ENCODE measurements at places on chromosomes 6 and 20.

- no peak for DNase-seq
These were observed 228.6 kb downstream of the ZNF217 start for GRCh38 chr20:53365076-53365475.

GRCh38 chr6:114247101-114247500, 95.7 kb downstream of the HS3ST5 start:
- DNase-seq: no peak

GRCh38 chr20:22904905-22905304, 130.2 kb upstream of the SSTR4 start:
- no peak for DNase-seq

- DNase-seq: no peak
These were observed 172.0 kb downstream of the VEGFA start for GRCh38 chr6:43942011-43942442.

DNA sequence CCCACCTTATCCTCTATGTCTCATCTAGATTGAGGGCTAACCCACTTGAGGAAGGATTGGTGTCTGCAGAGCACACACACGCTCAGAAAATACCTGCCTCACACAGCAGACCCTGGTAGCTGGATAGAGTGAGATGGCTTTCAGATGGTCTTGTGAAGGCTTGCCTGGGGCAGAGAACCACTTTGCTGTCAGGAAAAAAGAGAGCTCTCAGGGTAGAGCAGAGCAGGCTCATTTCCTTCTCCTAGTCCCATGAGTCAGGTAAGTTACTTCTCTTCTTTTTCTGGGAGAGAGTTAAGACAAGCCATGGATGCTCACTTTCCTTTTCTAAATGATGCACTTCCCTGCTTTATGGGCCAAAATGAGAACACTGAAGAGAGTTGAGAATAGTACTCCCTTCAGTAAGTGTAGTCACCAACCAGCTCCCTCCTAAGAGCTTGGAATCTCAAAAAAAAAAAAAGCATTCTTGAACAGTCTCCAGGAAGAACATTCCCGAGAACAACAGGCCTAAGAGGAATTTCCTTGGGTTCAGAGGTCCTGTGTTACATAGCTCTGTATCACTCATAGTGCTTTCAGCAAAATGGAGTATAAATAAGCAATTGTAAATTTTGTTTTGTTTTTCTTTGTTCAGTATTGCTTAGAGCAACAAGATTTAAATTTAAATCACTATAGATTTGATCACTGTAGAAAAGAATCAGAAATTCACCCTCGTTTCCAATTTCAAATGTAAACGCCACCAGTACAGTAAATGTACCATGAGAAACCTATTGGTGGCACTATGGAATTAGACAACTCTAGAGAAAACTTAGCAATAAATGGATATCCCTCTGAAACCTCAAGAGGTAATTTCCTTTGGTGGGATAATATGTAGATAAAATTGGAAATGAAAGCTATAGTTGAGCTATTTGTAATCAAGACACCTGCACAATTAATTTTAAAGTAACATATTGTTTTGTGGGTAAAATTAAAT, 530.3 kb downstream of the RFPL4B start:
- no peak for DNase-seq

DNA sequence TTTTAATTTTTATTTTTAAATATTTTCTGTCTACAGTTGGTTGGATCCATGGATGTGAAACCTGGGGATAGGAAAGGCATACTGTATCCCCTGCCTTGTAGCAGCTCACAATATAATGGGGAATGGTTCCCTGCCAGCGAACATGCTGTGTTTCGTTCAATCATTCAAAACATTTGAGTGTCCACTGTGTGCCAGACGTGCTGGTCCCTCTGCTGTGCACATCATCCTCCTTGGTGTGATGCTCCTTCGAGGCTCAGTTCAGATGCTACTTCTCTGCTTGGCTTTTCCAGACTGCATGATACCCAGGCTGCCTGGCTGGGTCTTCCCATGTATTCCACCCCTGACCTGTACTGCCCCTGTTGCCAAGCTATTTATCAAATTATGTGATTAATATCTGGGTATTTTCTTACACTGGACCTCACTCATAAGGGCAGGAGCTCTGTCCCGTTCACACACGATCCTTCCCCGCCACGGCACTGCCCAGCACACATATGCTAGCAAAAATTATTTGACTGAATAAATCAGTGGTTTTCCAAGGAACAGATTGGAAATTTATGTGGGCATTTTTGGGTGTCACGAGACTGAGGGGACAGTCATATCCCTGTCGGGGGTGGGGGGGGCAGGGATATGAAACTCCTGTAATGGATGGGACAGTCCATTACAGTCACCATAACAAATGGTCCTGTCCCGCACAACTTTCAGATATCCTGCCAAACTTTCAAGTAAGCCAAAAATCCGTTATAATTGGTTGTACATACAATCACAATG, 4.9 kb downstream of the SDCBP2 start:
- no peak for DNase-seq

DNA sequence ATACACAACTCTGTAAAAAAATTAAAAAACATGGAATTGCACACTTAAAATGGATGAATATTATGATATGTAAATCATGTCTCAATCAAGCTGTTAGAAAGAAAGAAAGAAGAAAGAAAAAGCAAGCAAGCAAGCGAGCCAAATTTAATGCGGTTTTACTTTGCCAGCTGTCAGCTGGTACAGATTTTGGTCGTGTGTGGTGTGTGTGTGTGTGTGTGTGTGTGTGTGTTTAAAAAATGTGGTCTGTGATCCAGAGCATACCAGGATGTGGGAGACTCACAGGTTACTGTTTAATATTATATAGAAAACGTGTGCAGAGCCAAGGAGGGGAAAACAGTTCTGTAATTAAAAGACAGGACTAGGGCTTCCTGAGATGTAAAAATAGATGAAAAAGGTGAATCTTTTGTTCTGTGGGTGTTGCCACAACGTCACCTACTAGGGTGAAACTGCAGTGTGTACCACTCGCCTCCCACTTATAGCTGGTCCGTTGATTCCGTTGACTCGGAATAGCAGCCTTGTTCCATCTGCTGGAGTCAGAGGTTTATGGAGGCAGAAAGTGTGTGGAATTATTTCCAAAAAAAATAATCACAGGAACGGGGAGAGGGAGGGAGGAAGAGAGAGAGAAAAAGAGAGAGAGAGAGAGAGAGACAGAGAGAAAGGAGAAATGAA, 197.7 kb downstream of the BCAS1 start:
- DNase-seq: no peak

GRCh38 chr6:116381000-116381399, 10.3 kb downstream of the DSE start:
- no peak for DNase-seq

DNA sequence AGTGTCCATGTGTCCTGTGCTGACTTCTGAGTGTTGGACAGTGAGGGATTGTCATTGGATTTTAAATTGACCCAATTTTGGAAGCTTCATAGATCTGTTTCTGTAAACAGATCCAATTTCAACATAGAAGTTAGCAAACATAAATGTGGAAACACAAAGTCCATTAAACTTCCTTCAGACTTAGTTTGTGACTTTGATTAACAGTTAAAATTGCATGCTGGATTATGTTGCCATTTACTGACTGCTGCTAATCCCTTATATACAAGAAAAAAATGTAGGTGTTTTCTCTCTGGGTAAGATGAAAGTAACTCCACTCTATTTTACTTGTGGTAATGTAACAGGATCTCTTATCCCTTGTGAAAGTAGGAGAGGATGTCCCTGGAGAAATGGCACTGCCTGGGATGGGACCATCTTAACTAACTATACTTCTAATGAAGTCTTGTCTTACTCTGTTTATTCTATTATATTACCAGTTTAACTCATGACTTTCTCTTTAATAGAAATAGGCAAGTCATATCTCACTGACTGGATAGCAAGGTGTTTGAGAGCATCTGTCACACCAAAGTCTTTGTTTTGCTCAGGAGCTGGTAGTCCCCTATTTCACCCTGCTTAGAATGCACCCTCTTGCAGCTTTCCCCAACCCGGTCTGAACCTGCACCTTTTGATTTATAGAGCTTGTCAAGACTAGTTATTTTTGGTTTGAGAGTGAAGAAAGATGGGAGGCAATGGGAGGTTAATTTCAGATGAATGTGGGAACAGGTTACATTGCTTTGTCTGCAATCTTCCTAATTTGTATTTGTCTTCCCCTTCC, 7.2 kb downstream of the TPX2 start:
- no peak for DNase-seq

- DNase-seq: no peak
These were observed 71.2 kb upstream of the SGK1 start for GRCh38 chr6:134389129-134389528.

- DNase-seq: no peak
These were observed 70.2 kb upstream of the TMEM170B start for GRCh38 chr6:11467364-11467763.

GRCh38 chr20:53171065-53171464, 198.9 kb downstream of the TSHZ2 start:
- DNase-seq: no peak

- DNase-seq: no peak
These were observed 26.9 kb downstream of the TFAP2B start for GRCh38 chr6:50845499-50846143.

- no peak for DNase-seq
These were observed 24.0 kb downstream of the CDK5RAP1 start for GRCh38 chr20:33377366-33377765.

DNA sequence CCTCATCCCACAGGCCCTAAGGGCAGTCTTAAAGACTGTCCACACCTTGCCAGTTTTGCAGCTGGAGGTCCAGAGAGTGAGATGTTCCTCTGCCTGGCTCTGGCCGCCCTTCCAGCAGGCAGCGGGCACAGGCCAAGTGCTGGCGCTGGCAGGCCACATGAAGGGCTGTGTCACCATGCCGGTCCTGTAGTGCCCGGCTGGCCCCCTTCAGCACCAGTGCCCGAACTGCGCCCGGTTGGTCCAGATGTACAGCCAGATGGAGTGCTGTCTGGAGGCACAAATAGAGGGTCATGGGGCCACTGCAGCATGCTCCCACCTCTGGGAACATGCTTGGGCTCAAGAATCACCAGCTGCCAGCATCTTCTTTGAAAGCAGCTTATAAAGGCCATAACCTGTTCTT, 3.8 kb downstream of the NFKBIE start:
- DNase-seq: no peak

- no peak for DNase-seq
These were observed 37.2 kb upstream of the TRIM27 start for GRCh38 chr6:28960846-28961500.

GRCh38 chr6:112383191-112383590, 36.1 kb downstream of the RFPL4B start:
- no peak for DNase-seq

- no peak for DNase-seq
These were observed 151.8 kb upstream of the MLN start for GRCh38 chr6:33955566-33955965.

DNA sequence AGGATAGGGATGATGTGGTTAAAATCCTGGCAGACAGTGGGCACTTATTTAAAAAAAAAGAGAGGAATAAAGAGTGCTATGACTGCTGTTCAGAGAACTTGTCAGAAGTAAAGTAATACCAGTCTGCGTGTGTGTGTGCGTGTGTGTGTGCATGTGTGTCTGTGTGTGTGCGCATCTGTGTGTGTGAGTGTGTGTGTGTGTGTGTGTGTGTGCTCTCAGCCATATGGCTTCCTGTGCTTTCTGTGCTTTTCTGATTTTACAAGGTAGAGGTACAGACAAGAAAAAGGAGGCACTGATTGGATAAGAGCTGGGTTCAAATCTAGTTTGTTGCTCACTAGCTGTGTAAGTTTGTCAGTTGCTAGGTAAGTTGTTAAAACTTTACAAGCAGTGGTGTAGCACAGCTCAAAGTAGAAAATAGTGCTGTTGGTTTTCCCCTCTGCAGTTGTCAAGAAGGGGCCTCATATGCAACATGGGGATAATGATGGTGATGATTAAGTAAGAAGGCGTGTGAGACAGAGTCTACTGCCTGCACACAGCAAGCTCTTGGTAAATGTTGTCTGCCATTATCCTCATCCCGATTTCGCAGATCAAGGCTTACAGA, 155.3 kb upstream of the ZNF217 start:
- no peak for DNase-seq

GRCh38 chr6:105769987-105770386, 316.1 kb upstream of the PRDM1 start:
- no peak for DNase-seq

DNA sequence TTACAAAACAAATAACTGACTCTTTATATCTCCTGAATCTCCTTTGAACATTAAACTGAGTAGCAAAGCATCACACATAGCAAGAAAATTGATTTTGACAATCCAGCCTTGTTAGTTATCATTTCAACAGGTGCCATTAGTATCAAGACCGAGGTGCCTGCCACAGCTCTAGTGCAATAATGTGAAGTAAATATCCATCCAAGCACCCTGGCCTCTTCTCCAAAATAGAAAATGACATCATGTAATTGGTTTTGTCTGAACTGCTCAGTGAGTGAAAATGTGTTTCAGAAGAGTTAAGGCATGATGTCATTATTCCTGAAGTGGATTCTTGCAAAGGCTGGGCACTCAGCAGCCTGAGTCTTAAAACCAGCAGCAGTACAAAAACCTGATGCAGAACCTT, 341.4 kb downstream of the PLCB1 start:
- no peak for DNase-seq

- no peak for DNase-seq
These were observed 10.5 kb downstream of the OTOR start for GRCh38 chr20:16758454-16759180.

GRCh38 chr6:157034436-157035230, 257.5 kb downstream of the ARID1B start:
- no peak for DNase-seq

- no peak for DNase-seq
These were observed 152.1 kb downstream of the FNDC1 start for GRCh38 chr6:159321267-159321666.

- no peak for DNase-seq
These were observed 447.9 kb downstream of the TFAP2B start for GRCh38 chr6:51266604-51267003.

DNA sequence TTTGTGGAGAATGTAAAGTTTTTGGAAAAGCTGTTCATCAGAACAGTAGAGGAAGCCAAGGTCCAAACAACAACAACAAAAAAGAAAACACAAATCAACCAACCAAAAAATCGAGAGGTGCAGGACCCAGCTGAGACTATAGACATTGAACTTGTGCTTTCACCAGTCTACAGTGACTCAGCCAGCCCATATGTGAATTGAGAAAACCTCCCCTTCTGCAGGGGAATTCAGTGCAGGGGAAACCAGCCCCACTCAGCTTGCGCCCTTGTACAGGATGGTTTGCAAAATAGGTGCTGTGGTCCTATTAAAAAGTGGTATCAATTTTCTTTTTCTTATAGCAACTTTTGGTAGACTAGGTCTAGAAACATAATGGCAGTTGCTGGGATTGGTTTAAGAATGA, 21.3 kb downstream of the MLIP start:
- no peak for DNase-seq

Data from activated CD8-positive, alpha-beta memory T cell treated with anti-CD3 and anti-CD28 coated beads for 1 hour (primary cell).